ENCODE measurements at places on chromosomes 7 and 10.

DNA sequence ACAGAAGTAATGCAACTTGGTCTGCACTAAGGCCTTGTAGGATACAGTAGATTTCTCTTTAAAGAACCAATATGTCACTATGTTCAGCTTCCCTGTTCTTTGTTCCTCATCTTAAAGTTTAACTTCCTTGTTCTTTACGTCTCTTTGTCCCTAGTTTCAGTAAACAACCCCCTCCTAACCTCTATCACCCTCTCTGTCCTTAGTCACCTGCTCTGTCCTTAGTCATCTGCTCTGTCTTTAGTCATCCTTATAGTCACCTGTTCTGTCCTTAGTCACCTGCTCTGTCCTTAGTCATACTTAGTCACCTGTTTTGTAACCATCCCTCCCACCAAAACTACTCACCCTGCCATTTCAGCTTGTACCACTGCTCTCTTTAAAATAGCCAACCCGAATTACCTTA lies 144.6 kb upstream of the TMEM106B start:
- DNase-seq: peak; percentile 76

DNA sequence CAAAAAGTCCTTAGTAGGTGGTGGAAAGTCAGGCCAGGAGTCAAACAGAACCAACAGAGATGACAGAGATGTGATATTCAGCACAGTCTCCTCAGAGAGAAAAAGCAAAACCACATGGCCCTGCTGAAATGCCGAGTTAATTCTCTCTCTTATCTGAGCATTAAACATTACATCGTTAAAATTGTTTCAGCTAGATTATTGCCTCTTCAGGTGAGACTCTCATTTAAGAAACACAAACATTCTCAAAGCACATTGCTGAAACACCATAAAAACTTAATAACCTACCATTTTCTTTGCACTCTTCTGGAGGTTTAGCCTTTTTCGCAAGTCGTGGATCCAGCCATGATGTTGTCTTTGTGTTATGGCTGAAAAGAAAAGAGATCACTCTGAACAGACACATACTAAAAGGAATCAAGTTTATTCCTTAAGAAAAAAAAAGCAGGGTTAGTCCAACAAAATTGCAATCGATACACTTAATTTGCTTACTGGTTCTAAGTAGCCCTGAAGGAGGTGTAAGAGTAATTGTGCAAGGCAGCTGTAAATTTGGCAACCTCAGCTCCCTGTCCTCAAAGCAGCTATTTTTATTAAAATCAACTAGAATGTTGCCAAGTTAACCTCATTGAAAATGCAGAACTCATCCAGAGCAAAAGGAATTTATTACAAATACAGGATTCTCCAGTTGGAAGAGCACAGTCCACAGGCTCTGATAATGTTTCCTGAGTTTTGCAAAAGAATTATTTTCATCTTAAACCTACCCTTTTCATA lies 691.1 kb downstream of the PHTF2 start:
- DNase-seq: no peak

DNA sequence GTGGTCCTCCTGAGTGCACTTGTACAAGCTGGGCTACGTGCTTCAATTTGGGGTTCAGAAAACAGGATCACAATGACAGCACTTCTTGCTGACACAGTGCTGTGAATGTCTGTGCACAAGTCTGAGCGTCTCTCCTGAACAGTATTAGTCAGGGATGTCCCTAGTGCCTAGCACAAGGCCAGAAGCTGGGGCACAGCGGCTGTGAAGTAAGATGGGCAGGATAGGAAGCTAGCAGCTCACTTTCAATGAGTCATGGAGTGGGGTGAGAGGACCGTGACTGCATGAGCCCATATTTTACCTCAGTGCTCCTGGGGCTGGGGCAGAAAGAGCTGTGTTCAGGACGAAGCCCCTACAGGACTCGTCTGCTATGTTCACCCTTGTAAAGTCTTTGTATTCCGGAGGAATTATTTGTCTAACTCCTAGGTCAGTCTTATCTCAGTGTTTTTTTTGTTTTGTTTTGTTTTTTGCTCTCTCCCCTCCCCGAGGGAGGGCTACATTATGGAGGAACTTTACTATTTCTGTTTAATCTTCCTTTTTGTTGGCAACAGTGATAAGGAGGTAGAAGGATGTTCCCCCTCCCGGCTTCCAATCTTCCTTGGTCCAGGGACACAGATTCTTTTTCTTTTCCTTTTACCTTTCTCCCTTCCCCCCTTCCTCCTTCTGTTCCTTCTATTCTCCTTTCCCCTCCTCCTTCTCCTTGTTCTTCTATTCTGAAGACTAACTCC lies 2.8 kb upstream of the LRMDA start:
- DNase-seq: no peak

DNA sequence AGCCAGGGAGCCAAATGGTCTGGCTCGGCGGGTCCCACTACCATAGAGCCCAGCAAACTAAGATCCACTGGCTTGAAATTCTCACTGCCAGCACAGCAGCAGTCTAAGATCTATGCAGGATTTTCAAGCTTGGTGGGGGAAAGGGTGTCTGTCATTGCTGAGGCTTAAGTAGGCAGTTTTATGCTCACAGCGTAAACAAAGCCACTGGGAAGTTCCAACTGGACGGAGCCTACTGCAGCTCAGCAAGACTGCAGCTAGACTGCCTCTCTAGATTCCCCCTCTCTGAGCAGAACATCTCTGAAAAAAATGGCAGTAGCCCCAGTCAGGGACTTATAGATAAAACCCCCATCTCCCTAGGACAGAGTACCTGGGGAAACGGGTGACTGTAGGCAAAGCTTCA lies 277.6 kb upstream of the PHF14 start:
- no peak for DNase-seq

DNA sequence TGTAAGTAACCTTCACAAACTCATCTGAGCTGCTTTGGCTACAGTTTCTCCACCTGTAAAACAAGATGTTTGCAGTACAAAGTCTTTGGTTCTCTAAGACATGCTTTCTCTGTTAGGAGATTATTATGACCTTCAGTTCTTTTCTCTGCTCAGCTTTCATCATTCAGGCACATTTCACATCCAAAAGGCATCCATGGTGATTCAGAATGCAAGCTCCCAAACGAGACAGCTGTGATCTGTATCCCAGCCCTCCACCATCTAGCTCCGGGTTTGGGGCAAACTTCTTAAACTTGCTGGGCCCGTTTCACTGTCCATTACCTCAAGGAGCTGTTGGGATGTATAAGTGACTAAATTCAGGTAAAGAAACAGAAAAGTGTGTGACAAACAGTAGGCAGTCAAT lies 95.8 kb upstream of the COL1A2 start:
- no peak for DNase-seq

DNA sequence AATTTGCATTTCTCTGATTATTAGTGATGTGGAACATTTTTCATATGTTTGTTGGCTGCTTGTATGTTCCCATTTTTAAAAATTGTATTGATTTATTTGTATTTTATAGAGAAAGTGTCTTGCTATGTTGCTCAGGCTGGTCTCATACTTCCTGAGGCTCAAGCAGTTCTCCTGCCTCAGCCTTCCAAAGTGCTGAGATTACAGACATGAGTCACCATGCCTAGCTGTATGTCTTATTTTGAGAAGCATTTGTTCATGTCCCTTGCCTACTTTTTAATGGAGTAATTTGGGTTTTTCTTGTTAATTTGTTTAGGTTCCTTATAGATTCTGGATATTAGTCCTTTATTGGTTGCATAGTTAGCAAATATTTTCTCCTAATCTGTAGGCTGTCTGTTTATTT lies 214.2 kb upstream of the KAT6B start:
- DNase-seq: no peak

DNA sequence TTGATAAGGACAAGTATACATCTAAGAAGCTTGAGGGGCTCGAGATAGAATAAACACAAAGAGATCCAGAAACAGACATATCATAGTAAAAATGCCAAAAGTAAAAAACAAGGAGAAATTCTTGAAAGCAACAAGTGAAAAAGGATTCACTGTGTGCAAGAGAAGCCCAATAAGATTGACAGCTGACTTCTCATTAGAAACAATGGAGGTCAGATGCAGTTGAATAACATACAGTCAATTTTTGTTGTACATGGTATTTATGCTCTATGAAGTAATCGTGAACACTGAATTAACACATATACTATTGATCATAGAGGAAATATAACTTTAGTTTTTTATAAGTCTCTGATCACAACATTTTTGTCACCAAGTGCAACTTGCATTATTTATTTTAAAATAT lies 982.8 kb upstream of the SORCS1 start:
- DNase-seq: no peak

DNA sequence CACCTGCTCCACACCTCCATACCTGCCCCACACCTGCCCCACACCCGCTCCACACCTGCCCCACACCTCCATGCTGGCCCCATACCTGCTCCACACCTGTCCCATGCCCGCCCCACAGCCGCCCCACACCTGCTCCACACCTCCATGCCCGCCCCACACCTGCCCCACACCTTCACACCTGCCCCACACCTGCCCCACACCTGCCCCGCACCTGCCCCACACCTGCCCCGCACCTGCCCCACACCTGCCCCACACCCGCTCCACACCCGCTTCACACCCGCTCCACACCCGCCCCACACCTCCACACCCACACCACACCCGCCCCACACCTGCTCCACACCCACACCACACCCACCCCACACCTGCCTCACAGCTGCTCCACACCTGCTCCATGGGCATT lies 53.0 kb downstream of the PARP12 start:
- no peak for DNase-seq

DNA sequence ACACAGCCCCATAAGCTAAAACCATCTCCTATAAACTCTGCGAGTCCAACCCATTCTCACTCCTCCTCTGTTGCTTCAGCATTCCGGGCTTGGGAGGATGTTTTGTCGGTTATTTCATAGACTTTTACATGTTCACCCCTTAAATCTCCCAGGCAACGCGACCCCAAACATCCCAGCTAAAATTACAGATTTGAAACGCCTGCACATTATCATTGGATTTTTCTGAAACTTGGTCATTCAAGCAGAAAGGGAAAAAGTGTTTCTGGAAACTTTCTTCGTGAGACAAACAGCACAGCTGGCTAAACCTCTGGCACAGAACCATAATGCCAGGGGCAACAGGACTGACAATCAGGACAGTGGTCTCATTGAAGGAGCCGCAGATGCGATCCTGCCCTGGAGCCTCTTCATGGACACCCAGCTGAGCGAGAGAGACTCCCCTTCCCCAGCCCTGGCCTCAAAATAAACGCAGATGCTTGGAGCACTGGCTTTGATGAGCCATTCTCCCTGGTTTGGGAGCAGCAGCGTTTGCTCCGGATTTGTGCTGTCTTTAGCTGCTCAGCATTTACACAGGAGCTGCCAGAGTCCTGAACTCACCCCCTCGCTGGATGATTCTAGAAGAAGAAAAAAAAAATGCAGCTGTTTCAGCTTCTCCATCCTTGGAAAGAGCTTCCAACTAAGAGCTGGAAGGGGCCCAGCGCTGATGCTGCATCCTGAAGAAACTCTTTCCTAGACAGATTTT lies 30.1 kb downstream of the AFAP1L2 start:
- no peak for DNase-seq

DNA sequence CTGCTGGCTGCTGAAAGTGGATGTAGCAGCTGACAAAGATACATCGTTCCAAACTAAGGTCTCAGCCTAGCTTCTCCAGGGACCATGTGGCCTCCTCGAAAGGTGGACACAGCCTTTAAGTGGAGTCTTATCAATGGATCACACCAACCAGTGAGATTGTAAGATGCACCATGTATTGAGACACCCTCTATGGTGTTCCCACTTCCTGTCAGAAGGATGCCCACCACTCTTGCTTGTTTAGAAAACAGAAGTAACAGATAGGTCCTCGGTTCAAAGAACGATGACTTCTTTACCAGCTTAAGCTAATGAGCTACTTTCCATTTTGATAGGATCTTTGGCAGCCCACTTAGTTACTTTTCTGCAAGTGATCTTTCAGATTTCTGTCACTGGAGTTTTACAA lies 34.3 kb downstream of the SLC25A13 start:
- no peak for DNase-seq

DNA sequence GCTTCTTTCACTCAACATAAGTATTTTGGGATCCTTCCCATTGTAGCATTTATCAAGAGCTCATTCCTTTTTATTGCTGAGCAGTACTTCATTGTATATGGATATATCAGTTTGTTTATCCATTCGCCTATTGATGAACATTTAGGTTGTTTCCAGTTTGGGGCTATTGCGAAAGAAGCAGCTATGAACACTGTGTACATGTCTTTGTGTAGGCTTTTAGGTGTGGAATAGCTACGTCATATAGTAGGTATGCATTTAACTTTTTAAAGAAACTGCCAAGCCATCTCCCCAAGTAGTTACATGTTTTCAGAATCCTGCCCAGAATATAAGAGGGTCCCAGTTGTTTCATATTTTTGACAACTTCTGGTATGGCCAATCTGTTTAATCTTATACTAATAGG lies 468.1 kb downstream of the IPMK start:
- no peak for DNase-seq

GRCh38 chr7:69534461-69535041 lies 63.7 kb upstream of the AUTS2 start:
- DNase-seq: no peak

- no peak for DNase-seq
Measured at GRCh38 chr7:18861514-18862118, 255.8 kb downstream of the TWIST1 start.

DNA sequence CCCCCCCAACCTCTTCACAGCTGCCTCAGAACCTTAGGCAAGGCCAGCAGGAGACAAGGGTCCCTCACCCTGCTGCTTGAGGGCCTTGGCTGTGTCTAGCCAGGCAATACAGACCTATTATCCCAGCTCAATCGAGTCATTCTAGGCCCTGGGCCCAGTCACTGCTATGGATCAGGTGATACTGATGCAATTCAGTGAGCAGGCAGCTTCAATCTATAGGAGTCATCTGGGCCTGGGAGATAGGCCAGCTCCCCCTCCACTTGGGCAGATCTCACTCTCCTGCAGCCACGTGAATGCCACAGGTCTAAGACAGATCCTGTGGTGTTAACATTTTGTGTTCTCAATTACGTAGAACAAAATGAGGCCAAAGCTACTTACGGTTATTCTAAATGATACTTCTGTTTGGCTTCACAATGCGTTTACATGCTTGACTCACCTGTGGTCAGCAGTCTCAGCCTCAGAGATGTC lies 68.0 kb upstream of the LRRC4 start:
- DNase-seq: no peak

Data from LoVo (cell line).